ENCODE measurements at places on chromosomes 2 and 18.

GRCh38 chr2:101157272-101157671, 6.1 kb upstream of the TBC1D8 start:
- no peak for DNase-seq

- no peak for DNase-seq
Observed at GRCh38 chr2:68124321-68124720, 33.4 kb upstream of the PNO1 start.

DNA sequence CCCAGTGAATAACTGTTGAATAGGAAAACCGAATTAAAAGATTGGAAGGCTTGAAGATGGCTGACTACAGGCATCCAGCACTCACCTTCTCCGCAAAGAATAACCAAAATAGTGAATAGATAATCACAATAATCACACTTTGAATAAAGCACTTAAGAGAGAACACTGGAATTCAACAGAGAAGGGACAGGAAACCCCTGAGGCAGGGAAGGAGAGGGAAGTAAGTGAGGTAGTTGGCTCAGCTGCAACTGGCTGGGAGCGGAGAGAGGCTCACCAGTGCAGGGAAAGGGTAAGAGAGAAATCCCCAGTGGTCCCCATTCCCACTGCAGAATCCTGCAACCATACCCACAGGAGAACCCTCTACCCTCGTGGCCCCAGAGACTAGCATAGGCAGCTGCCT, 246.6 kb upstream of the NCKAP5 start:
- DNase-seq = no peak

DNA sequence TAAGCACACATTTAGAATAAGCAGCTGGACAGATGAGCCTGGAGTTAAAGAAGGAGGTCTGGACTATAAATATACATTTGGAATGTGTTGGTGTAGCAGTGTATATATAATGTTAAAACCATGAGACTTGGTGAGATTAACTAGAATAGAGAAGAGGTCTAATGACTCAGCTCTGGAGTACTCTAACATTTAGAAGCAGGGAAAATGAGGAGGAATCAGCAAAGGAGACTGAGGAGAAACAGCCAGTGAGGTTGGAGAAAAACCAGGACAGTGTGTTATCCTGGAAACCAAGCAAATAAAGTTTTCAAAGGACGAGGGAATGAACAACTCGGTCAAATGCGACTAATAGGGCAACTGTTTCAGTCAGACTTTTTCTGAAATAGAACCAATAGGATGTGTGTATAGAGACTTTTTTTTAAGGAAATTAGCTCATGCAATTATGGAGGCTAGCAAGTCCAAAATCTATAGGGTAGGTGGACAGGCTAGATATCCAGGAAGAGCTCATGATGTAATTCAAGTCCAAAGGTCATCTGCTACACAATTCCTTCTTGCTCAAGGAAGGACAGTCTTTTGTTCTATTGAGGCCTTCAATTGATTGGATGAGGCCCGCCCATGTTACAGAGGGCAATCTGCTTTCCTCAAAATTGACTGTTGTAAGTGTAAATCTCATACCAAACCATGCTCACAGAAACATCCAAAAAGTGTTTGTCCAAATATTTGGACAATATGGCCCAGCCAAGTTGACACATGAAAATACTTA, 10.8 kb upstream of the SESTD1 start:
- no peak for DNase-seq

GRCh38 chr2:174682007-174682577, 82.2 kb downstream of the CHRNA1 start:
- peak; percentile 62 for DNase-seq

GRCh38 chr2:108614659-108615058, 80.4 kb downstream of the LIMS1 start:
- DNase-seq = no peak

DNA sequence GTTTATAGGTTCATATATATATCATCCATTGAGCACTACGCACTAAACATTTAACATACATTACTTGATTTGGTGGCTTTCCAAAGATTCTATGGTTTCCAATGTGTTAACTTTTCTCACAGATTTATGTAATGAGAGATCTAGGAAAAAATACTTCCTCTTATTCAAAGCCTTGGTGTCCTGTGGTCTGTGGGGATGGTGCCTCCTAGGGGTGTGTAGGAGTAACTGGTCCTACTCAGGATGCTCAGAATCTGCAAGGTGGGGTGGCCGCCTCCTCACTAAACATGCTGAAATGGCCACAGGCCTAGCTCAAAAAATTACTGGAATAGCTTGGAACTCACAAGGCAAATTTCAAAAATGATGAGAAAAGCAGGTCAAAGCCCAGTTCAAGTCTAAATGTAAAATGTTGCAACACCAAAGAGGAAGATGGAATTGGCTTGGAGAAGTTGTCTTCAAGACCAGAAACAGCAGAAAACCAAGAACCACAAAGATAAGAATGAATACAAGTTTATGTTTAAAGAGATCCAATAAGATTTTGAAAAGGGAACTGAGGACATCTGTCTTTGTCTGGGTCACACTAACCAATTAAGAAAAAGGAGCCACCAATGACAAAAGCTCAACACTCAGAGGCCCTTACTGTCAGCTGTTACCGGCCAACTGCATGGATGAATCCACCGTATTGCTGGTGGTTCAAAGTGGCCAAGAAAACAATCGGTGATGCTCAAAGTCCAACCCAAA, 11.5 kb downstream of the GPR55 start:
- no peak for DNase-seq
